Vagina (tissue), 2 donors: ENCODE measurements at places on chromosomes 12 and 14. TPM values are rescaled to one million over a fixed set of nuclear protein-coding genes. Genes with fewer than 3 reads are reported as not detected.
A peak's percentile ranks its signal among the peaks of the same experiment; 100 is the strongest.

DNA sequence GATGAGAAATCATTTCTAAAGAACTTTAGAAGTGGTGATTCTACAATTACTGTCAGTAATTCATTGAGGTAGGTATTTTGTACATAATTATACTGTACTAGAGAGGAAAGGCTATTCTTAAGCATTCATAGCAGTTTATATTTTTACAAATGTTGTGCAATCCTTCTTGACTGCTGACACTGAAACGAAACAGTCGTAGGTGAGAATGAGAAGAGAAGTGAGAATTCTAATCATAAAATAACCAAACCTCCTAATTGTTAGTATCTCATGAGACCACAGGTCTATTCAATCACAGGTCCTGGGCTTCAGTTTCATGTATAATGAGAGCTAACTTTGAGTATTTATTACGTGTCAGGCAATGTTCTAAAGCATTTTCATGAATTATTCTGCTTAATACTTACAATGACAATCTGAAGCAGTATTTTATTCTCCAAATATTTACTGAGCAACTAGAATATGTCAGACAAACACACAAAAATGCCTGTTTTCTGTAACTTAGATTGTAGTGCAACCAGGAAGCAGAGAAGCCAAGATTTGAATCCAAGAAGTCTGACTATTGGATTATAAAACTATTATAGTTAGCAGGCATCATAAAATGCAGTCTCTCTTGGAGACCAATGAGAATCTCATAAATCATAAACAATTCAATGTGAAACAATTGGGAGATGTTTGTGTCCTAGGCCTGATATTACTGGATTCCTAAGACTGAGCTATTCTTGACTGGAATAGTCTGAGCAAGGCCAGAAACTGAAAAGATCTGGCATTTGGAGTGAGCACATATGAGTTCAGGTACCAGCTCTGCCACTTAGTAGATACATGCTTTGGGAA is 24.3 kb downstream of the RERG start:
- H3K4me1 ChIP-seq = peaks cover 64% of the 10 kb centered on the region
- no peaks in the 10 kb centered on the region for H3K27me3 ChIP-seq
- no peak for DNase-seq
- no peak overlapping the region for H3K4me3 ChIP-seq
- peak overlapping the region; percentile 37 for H3K27ac ChIP-seq

DNA sequence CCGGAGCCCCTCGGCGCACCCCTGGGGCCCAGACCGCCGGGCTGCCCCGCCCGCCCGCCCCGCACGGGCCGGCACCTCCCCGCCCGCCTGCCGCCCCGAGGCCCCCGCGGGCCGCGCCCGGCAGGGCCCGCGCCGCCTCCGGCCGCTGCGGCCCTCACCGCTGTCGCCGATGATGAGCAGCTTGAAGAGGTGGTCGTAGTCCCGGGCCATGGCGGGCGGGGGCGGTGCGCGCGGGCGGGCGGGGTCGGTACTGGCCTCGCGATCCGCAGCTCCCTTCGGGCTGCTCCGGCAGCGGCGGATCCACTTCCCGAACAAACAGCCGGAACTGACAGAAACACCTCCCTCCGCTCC is at the start of gene RAB35:
RAB35 (minus strand) TSS at position 313 of the 351 bp plus-strand sequence; CDS start at position 210, 103 bp downstream.
- no peaks in the 10 kb centered on the region for H3K27me3 ChIP-seq
- H3K4me3 ChIP-seq = peak within 1 kb of the TSS; percentile 69
- peaks cover 57% of the 10 kb centered on the region for H3K4me1 ChIP-seq
- H3K36me3 ChIP-seq = no peaks in the 10 kb centered on the region
- peak within 1 kb of the TSS; percentile 92 for H3K27ac ChIP-seq

DNA sequence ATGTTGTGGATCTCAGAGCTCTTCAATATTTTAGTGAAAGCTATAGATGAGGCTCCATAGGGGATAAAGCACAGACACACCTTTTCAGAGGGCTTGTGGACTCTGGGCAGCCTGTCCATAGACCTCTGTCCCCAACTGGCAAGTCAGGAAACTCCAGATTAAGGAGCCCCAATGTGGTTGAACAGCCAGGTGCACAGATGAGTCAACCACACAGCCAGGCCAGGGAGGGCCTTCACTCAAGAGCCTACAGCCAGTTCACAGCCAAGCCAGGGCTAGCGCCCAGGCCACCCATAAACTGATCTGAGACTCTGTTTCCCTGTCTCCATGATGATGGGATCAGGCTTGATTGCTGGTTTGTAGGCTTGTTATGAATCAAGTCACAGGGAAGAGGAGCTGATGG is 1.0 kb upstream of the BDKRB2 start:
- H3K27me3 ChIP-seq = no peaks in the 10 kb centered on the region
- H3K27ac ChIP-seq = peak overlapping the region; percentile 95
- peaks cover 49% of the 10 kb centered on the region for H3K4me1 ChIP-seq
- no peak overlapping the region for H3K4me3 ChIP-seq
- no peak for DNase-seq

NOXRED1 gene
- not detected for total RNA-seq

BMP4 gene
- total RNA-seq = 31.4 TPM

TSPAN9 gene
- 32.2 TPM for total RNA-seq

TFCP2 gene
- total RNA-seq = 15.5 TPM
